Pulmonary artery endothelial cell (primary cell): ENCODE measurements at places on chromosomes 2 and 18. TPM values are rescaled to one million over a fixed set of nuclear protein-coding genes. Genes with fewer than 3 reads are reported as not detected.

DNA sequence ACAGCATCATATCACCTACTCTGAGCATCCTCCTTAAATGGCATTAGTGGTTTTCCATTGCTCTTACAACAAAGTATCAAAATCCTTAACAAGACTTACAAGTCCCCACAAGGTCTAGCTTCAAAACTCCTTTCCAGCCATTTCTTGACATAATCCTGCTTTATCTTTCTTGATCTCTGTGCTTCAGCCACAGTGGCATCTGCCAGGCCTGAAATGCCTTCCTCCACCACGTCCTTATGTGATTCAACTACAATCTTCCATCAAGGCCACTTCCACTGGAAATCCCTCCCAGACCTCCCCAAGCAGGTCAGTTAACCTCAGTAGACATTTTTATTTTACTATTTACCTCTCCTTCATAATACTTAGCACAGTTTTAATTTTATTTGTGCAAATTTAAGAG is 83.8 kb upstream of the CCDC150 start:
- DNase-seq = no peak

GRCh38 chr2:66559672-66560071 is 124.7 kb downstream of the MEIS1 start:
- no peak for DNase-seq

DNA sequence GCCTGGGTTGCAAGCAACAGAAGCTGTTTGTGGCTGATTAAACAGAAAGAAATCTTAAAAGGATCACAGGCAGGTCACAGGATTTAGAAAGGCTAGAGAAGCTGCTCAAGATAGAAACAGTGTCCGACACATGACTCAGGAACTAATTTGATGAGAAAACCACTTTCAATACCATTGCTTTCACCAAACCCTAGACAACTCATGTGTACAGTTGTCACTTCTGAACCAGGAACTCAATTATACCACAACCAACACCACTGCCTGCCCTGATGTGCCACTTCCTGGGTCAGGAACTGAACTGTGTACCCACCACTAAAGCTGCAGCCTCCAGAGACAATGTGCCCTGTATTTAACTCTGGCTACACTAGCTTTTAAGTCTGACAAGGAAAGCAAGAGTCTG is 56.0 kb downstream of the TMEM247 start:
- DNase-seq = no peak

DNA sequence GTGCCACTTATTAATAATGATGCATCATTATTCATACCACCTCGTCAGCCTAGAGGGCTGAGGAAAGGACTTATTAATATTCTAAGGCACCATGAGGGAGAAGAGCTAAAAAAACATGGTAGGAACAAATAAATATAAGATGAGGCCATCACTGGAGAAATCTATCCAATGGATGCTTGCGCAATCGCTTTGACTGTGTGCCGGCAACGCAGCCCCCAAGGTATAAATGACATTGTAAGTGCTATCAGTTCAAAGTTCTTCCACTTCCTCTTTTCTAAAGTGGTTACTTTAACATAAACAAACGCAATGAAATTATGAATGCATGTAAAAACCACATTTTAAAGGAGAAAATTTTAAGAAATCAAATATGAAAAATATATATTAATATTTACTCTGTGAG is 164.6 kb downstream of the EIPR1 start:
- no peak for DNase-seq

GRCh38 chr18:13984080-13984479 is 68.7 kb upstream of the MC2R start:
- no peak for DNase-seq

DNA sequence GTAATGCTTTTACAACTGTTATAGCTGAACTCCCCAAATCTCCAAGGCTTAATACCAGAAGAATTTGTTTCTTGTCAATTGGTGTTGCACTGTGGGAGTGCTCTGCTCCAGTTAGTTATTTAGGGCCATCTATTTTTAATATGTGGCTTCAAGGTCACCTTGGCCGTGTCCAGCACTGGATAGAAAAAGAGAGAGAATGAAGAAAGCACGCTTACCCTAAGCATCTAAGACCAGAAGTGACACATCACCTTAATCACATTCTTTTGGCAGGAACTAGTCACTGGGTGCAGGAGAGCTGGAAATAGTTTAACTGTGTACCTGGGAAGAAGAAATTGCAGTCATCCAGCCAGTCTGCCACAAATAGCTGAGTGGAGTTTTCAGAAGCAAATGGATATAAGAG is 78.8 kb downstream of the VWC2L start:
- no peak for DNase-seq

DNA sequence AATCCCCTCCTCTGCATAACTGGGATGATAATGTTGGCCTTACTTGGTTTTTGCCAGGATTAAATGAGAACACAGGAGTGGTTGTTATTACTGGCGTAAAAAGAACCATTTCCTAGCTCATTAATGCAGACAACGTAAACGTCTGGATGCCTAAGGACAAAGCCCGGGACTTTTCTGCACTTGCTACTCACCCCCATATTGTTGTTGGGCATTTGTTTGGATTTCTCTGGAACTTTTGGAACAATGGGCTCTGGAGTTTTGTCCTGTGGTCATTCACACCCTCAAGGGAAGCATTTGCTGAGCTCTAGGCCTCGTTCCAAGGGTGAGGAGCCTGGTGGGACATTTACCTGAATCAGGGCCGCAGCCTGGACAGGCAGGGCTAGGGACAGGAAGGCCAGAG is 76.0 kb downstream of the HS1BP3 start:
- peak; percentile 80 for DNase-seq

DNA sequence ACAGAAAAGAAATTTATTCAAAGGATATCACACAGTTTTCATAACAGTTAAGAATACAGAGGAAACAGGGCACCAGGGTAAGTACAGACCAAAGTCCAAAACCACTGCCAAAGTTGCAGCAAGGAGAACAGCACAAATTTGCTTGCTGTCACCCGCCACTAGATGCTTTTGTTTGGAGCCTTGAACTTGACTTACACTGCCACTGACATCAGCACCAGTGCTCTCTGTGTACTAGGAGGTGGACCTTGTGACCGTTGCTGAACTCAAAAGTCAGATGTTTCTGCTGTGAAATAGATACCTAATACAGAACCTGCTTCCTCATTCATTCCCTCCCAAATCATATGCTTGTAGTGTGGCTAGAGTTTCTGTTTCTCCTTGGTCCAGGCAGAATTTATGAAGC is 578.3 kb upstream of the TMEFF2 start:
- DNase-seq = no peak

DNA sequence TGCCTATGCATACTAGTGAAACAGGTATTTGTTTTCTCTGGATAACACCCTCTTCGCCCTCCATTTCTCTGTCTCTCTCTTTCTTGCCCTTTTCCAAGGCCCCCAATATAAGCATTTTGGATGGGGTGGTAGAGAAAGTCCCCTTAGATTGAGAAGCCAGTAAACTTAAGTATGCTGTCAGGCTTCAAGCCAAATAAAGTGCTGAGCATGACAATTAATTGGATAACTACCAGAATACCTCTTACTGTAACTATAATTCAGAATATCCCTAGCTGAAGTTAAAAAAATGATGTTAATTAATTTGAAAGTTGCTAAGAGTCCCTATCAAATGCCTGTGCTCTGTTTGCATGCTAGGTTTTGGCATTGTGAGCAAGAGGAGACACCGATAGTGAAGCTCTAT is 324.8 kb downstream of the PARD3B start:
- no peak for DNase-seq

DNA sequence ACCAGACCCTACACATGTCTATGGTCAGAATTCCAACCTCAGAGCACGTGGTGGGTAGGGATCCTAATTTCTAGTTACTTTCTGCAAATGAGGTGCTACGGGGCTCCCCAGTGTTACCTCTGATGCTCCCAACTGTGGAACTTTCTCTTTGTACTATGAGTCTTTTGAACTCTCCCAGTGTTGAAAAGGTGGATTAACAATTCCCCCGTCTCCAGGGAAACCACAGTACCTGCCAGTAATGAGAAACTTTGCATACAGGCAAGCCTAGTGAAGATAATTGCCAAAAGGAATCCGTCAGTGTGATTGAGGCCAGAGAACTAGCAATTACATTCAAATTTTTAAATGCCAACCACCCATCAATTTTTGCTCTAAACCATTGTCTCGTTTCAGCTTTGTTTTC is 129.0 kb upstream of the FOSL2 start:
- DNase-seq = no peak

DNA sequence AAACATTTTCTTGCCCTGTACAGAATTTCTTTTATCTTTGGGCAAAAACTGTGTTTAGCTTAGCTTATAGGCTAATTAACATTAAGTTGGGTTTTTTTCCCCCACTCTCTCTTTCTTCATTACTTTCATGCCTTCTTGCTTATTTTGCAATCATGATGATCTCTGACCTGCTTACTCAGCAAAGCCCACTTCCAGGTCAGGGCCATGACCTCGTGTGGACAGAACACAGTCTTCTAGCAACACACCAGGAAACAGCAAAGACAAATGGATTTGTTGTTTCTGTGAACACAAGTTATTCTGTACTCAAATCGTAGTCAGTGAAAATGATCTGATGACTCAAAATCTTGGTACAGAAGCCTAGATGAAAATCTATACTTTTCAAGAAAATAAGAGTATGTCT is 60.7 kb downstream of the SPATS2L start:
- no peak for DNase-seq

- no peak for DNase-seq
Measured at GRCh38 chr2:96233880-96234316, 25.3 kb upstream of the STARD7 start.

DNA sequence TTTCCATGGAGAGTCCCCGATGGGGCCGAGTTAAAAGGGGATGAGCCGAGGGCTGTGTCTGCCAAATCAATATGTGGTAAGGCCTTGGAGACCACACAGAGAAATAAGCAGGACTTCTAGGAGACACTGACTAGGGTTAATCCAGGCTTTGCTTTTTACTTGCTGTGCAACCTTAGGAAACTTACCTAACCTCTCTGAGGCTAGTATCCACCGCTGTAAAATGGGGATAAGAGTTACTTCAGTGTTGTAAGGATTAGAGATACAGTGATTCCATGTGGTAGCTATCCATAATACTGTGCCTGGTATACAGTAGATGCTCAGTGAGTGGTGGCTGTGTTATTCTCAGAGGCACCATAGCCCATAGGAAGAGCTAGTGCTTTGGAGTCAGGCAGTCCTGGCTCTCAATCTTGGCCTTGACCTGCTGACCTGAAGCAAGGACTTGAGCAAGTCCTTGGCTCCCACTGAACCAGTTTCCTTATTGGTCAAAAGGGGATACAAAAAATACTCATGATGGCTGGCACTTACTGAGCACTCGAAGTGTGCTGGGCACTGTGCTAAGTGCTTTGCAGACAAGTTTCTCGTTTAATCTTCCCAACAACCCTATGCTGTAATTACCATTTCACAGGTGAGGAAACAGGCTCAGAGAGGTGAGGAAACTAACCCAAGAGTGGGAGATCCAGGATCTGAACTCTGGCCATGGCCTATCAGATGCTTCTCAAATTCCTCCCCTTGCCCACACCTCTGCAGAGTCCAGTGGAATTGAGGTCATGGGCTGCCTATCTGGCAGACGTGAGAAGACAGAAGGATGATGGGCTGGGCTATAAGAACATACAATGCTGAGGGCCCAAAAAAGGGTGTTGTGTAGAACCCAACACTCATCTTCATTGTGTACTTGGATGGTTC is 12.0 kb upstream of the DES start:
- DNase-seq = no peak

DNA sequence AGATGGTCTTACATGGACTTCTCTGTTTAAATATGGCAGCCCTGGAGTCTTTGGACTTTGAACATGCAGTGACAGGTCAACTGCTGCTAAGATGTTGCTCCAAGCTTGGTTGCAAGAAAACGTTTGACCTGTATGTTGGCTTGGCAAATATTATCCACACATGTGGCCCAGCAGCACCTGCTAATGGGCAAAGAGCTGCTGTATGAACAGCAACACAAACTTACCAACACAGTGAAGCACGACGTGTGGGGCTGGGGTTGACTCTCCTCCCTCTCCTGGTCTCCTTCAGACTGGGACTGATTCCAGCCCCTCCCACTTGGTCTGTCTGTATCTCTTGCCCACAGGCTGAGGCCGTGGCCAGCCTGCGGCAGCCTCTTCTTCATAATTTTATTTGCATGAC is 3.8 kb downstream of the KCNE4 start:
- DNase-seq = no peak

DNA sequence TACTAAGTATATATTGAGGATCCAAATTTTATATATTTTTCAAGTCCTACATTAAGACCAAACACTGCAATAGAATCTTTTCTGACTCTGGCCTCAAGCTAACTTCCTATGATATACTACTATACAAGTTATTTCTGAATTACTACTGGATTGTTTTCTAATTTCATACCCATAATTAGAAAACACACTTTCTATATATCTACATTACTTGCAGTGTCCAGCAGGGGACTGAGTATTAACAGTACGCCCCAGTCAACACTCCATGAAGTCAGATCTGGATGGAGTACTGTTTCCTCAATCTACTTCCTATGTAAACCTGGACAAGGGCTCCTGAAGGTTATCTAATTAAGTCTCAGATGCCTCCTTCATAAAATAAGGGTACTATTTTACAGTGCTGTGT is 26.5 kb downstream of the RMP24 start:
- no peak for DNase-seq

POU3F3 gene
- not detected in 2 replicates for total RNA-seq

RBBP8 gene
- total RNA-seq = 12.5 and 15.2 TPM in 2 replicates

EIF2B4 gene
- total RNA-seq = 36.6 and 44.7 TPM in 2 replicates

UXS1 gene
- total RNA-seq = 29.3 and 35.6 TPM in 2 replicates

CDK5R2 gene
- not detected in 2 replicates for total RNA-seq

ALPP gene
- not detected in 2 replicates for total RNA-seq

CCT7 gene
- 655 and 716 TPM in 2 replicates for total RNA-seq

RAD51AP2 gene
- not detected in 2 replicates for total RNA-seq

HOXD10 gene
- not detected in 2 replicates for total RNA-seq

STPG4 gene
- total RNA-seq = 0.11 TPM in 1 of 2 replicates, not detected in the other

LRRC30 gene
- not detected in 2 replicates for total RNA-seq
